ENCODE measurements at places on chromosomes 1 and 21.

GRCh38 chr1:74771913-74772515 lies 39.1 kb downstream of the TYW3 start:
- no peak for DNase-seq

DNA sequence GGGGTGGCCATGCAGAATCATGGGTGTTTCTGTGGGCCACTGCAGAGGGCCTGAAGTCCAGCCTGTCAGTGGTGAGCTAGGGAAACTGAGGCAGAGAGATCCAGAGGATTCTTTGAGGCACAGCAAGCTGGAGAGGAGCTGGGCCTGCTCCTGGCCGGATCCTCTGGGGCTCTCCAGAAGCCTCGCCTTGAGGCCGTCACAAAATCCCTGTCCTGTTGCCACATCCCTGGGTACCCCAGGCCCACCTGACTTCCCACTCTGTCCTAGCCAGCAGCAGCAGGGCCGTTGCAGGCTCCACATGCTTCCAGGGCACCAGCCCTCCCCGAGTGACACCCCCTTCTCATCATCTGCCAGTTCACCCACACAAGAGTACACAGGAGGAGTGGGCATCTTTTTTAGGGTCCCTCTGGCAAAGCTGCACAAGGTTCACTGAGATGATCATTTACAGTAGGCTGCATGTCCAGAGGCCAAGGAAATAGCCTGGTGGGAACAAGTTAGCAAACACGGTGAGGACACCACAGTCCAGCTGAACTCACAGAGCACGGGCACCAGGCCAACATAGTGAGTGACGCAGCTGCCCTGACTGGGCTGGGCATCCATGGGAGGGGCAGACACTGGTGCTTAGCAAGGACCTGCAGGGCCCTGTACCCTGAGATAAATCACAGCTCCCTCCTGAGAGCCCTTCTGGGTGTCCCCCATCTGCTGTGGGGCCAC lies 25.1 kb upstream of the TSPEAR start:
- DNase-seq = no peak

- DNase-seq = no peak
Observed at GRCh38 chr1:194161591-194161990, 975.2 kb upstream of the B3GALT2 start.

DNA sequence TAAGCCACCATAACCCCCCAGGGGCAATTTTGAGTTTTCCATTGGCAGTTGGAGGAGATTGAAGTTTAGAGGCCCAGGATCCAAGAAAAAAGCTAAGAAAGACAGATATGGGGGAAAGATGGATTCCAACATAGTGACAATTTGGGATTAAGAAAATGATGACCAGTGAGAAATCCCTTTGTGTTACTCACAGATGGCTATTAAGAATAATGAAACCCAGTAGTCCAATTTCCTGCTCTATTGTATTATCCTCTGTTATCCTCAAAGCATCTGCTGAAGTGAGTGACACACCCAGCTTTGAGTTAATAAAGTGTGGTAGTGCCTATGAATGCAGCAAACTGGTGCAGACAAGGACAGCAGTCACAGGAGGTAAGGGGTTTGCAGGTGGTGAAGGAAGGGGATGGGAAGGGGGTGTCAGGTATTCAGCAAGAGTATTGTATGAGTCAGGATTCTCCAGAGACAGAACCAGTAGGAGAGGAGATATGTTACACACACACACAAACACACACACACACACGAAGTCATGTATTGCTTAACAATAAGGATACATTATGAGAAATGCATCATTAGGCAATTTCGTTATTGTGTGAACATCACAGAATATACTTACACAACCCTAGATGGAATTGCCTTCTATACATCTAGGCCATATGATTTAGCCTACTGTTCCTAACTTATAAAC lies 112.4 kb upstream of the VANGL1 start:
- DNase-seq = no peak

- no peak for DNase-seq
Observed at GRCh38 chr1:222167111-222167510, 380.8 kb downstream of the HHIPL2 start.

- no peak for DNase-seq
Observed at GRCh38 chr1:76267631-76268030, 193.1 kb downstream of the ST6GALNAC3 start.

DNA sequence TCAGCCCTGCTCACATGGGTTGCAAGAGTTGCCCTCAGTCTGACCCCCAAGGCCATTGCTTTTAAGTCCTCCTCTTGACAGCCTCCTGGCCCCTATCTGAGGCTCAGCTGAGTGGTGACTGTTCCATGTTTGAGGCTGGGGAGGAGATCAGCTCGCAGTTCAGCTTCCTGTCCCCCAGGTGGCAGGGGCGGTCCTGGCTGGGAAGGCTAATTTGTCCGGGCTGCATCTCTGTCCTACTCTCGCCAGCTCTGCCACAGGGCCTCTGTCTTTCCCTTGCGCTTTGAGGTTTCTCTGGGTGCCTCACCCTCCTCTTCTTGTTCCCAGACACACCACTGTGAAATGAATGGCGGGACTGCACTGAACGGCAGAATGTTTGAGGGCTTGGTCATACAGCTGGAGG lies 157.3 kb downstream of the KCNJ6 start:
- DNase-seq = no peak

DNA sequence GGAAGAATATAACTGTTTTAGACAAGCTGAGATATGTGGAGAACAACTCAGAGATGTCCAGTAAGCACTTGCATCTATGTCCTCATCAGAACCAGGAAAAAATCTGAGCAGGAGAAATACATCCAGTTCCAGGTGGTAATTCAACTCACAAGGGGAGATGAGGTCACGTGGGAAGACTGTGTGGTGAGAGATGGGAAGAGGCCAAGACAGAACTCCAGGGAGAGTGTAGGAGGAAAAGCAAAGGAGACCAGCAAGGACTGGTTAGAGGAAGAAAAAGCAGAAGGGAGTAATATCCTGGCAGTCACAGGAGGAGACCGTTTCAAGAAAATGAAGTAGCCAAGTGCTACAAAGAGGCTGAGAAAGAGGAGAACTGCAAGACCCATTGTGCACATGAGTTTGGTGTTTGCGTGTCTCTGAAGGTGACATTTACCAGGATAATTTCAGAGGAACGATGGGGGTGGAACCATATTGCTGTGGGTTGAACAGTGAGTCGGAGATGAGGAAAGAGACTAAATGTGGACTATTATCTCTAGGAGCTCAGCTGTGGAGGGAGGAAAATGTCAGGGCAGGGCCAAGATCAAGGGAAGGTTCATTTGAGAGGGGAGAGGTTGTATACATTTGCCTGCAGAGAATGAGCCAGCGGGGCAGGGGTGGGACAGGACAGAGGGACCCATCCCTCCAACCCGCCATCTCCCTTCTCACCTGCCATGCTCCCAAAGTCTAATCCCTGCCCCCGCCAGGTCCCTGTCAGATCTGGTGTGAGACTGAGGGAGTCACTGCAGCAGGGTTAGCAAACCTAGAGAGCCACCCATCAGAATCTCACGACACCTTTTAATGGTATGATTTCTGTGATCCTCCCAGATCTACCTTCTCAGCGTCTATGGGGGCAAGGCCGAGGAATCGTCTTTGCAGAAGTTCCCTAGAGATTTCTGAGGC lies 24.9 kb downstream of the SUSD4 start:
- no peak for DNase-seq

All from dorsolateral prefrontal cortex (tissue), 122 donors.